ENCODE measurements at places on chromosomes 1 and 21.

GRCh38 chr21:33433425-33434114, 30.4 kb downstream of the IFNGR2 start:
- DNase-seq, result no peak

DNA sequence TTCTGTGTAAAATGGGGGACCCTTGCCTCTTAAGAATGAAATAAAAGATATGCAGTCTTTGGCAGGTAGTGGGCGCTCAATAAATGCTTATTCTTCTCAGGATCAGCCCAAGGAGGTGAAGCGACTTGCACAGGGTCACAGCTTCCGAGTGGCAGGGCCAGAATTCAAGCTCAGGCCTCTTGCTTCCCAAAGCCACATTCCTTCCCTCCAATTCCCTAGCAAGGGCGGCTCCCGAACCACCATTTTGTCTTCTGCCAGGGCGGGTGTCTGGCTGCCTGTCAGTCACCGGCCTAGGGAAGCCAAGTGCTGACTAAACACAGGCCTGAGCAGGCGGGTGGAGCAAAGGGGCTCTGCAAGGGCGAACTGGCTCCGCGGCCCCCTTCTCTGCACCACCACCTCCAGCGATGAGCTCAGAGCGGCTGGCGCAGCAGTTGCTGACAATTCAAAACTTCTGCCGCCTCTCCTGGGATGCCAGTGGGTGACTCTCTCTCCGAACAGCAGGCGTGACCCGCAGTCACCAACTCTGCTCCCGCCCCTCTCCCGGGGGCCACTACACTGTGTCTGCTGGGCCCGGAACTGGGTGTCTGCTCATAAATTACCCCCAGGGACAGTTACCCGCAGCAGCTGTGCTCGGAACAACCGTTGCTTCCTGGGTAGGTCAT, 10.8 kb downstream of the GPR3 start:
- no peak for DNase-seq

GRCh38 chr1:62228136-62228882, 33.7 kb downstream of the L1TD1 start:
- no peak for DNase-seq

DNA sequence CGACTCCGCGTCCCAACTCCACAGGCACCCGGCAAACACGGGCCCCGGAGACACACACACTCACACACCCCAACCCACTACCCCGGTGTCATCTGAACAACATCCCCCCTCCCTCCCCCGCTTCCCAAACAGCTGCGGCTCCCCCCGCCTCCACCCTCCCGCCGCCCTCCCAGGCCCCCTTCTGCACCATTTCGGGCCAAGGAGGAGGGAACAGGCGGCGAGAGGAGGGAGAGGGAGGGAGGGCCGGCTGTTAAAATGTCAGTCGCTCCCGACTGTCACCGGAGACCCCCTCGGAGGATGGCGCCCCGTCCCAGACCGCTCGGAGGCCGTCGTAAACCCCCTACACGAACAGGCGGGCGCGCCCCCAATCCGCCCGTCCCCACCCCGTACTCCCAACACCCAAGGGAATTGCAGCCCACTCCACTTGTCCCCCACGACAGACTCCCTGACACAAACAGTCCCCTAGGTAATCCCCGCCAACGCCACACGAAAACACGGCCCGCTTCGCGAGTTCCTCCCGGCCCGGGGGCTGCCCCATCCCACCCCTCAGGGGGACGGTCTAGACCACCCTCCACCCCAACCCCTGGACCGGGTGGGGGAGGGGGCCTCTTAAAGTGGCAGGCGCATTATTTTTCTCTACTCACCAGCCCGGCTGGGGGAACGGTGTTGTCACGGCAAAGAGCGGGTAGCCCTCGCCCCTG, 583 bp downstream of the MEF2D start:
- DNase-seq, result peak; percentile 46

GRCh38 chr1:15107058-15107687, 46.4 kb upstream of the TMEM51 start:
- no peak for DNase-seq

- no peak for DNase-seq
Observed at GRCh38 chr1:28358716-28359115, 10.8 kb upstream of the PHACTR4 start.

GRCh38 chr1:182955596-182956588, 2.9 kb upstream of the SHCBP1L start:
- no peak for DNase-seq

DNA sequence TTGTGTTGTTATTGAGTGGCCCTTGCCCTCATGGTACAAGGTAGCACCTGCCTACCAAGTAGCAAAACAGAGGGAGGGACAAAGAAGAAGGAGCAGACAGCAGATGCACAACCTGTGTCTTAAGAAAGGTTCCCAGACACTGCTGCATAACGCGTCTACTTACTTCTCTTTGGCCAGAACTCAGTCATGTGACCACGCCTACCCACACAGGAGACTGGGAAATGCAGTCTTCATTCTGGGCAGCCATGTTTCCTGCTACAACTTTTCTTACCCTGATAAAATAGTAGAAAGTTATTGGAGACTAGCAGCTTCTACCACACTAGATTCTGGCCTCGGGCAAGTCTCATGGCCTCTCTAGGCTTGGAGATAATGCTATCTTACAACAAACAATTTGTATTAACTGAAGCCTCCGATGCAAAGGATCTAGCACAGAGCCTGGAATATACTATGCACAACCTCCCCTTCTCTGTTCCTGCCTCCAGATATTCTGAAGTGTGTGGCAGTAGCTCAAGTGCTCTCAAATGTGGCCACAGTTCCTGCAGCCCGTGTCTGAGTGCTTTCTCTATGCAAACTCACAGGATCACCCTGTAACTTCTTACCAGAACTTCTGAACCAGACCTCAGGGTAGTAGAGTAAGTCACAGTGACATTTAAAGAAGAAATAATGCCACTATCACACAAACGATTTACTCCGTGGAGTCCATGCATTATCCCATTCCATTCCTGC, 34.1 kb upstream of the BTG2 start:
- DNase-seq, result peak; percentile 68

GRCh38 chr1:245715970-245716369, 561.2 kb downstream of the KIF26B start:
- no peak for DNase-seq

DNA sequence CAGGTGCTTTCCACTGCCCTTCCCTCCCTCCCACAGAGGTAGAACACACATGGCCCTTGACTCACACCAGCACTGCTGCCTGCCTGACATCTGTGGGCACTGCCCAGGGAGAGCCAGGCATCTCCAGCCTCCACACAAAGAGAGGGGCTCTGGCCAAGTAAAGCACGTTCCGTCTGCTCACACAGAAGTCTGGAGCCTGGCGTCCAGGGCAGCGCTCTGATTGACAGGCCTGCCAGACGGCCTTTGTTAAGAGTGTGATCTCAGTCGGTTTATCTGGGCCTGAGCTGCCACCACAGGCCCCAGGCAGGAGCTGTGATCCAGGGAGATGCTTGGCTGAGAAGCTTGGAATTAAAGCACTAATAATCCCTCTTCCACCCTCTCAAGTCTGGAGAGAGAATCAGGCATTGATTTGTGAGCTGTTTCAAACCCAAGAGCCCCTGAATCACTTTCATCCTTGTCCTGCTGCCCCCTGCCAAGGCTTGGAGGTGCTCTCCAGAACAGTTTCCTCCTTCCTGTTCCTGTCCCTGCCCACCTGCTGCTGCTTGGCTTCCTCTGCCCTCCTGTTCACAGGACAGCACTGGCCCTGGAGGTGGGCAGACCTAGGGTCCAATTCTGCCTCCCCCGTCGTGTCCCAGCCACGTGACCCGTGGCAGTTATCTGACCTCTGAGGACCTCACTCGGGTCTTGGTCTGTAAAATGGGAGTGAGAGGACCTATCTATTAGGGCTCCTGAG, 3.7 kb downstream of the DMRTB1 start:
- peak; percentile 89 for DNase-seq

DNA sequence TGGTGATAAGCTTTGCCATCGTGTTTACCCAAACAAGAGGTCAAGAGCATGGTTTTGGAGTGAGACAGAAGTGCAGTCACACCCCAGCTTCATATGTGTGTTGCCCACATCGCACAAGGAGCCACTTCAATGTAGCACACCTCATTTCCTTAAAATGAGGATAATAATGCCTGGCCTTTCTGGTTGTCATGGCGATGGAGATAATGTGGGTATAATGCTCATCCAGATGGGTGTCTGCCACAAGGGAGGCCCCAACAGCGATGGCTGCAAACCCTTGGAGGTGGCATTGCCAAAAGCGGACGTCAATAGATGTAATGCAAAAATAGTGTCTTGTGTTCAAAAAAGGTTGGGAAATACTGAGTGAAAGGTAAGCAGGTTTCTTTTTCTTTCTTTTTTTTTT, 83.1 kb upstream of the AJAP1 start:
- no peak for DNase-seq

DNA sequence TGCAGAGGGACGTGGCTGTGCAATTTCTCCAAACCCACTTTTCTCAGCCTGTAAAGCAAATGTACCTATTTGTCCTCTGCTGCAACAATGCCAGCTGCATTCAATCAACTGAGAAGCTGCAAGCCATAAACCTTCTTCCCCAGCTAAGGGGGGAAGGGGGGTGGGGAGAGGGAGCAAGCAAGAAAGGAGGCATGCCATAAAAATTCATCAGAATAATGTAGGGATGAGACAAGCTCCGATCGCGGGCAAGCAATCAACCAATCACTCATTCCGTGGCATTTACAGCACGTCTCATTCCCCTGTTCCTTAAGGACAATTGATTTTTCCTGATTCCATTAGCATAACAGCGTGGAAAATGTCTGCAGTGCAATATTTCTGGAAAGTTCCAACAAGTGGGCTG, 144.8 kb downstream of the DMRTA2 start:
- DNase-seq, result peak; percentile 14

DNA sequence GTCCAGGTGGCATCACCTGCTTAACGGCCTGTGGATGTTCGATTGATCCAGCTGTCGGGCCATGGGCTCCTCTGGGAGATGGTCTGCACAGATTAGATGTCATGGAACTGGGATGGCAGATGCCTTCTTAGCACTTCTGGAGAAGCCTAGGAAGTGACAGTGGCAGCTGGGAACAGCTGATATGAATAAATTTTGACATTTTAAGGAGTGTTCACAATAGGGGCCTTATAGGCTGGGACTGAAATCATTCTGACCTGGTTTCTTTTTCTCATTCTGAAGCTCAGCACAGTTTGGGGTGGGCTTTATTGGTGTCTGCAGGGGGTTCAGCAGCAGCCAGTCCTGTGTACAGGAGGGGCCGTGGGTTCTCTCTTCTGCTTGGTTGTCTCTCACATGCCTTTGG, 175.3 kb downstream of the CACNA1E start:
- no peak for DNase-seq

GRCh38 chr1:22344329-22344630, 107.4 kb upstream of the ZBTB40 start:
- no peak for DNase-seq

DNA sequence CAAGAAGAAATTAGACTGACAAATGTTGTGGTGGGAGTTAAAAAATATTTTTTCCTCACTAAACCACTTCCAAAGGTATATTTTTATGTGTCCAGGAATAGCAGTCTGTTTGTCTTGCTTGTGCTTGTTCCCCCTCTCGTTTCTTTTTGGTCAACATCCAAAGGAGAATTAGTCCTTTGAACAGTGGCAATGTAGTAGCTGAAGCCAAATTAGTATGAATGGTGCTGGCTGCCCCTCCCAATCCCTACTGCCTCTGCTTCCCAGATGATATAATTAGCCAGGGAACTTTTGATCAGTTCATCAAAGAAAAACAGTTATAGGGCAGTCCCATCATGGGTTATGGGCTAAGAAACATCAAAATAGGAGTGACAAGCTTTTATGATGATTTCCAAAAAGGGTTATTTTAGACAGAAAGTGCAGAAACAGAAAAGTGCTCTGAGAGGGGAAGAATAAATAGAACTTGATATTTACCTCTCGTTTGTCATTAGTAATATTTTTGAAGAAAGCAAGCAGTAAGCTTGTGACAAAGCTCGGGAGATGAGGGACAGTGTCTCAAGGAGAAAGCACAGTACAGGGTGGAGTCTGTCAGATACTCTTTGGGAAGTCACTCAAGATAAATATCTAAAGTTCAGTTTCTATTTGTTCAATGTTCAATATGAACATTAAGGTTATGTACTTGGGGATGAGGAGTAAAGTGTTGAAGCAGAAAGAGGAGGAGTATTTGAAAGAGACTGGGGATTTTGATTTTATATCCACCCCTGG, 239.1 kb downstream of the HLX start:
- peak; percentile 54 for DNase-seq

DNA sequence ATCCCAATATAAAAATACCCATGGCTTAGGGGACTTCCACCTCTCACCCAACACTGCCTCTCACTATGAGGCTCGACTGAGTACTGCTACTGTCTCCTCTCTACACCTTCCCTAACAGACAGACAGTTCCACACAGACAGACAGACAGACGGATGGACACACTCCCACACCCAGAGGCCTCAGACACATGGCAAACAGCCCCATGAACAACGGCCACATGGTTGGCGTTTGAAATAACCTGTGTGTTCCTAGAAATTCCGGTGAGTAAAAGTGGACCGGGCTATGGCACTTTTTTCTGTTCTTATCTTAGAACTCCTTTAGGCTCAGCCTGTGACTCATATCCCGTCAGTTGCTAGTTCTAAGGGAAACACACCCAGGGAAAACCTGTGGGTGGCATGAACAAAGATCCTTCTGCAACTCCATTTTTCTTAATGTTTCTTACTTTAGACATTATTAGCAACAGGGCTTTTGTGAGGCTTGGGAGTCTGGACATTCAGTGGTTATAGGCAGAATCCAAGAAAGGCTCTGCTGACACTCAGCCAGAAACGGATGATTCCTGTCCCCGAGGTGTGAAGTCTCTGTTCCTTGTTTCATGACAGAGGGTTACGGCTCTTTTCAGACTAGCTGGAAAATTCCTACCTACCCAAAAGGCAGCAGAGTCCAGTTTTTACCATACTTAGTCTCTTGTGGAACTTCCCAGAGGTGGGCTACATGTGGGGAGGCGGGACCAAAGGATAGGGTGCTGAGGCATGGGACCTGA, 90.5 kb upstream of the TLR5 start:
- DNase-seq, result no peak

DNA sequence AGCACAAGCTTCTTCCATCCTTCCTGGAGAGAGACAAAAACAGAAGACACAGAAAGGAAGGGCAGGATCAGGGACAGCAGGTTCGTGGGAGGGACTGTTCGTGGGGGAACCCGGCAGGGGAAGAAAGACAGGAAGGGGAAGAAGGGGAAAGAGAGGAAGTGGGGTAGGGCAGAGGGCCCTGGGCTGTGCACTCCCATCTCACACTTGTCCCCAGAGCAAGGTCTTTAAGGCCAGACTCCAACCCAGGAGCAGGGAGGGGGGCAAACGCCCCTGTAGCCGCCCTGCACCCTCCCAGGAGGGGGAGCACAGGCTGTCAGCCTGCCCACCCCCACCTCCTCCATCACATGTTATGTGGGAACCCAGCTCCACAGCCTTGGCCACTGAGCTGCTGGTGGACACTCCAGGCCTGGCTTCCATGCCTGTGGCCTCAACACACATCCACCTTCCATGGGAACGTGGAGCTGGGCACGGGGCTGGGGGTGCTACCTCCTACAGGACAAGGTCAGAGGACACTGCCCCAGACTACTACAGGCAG, 9.3 kb downstream of the SLC19A1 start:
- DNase-seq, result no peak
